ENCODE measurements at places on chromosomes 11 and 22.

GRCh38 chr11:113475160-113475761, at the start of gene DRD2:
Gene DRD2, minus strand, starts transcription at chr11:113475398. Its CDS starts 50,747 bp downstream, at chr11:113424651.
- DNase-seq: peak; percentile 35

DNA sequence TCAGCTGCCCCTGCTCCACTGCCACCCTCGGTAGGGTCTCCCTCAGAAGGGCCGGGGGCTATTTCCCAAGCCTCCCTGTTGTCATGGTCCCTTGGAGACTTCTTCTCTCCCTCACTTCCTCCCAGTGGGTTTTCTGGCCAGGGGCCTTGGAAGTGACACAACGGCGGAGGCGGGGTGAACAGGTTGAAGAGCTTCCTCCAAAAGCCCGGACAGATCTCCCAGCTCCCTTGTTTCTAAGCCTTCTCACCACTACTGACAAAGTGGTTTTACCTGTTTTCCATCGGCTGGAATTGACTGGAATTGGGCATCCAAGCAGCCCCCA, 14.5 kb downstream of the MYH9 start:
- no peak for DNase-seq

DNA sequence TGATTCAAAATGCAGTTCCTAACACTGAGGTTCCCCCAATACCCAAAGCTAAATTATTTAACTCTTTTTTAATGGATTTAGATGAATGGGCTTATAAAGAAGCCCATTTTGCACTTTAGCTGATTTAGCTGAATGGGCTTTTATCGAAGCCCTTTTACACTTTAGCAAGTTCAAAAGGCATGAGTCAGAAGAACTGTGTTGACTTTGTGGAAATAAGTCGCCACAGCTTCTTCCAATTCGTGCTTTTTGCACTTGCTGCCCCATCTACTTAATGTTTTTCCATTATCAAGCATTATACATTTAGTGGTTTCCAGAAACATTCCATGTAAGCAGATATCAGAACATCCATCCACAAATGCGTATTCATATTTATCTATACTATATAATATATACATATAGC, 20.5 kb upstream of the GRIA4 start:
- DNase-seq: no peak

- DNase-seq: no peak
Observed at GRCh38 chr11:70134490-70134889, 56.4 kb downstream of the ANO1 start.

- no peak for DNase-seq
Observed at GRCh38 chr11:115238791-115239190, 265.4 kb downstream of the CADM1 start.

GRCh38 chr22:30884211-30885000, 84.2 kb downstream of the MORC2 start:
- no peak for DNase-seq

All from brain (organoid and tissue), 16 donors.